Activated CD4-positive, alpha-beta T cell treated with anti-CD3 and anti-CD28 coated beads, Interleukin-2, amount 10 ng/mL, durations not matched to agents 24 days and 14 days (primary cell): ENCODE measurements at places on chromosomes 7 and 10. TPM values are rescaled to one million over a fixed set of nuclear protein-coding genes. Genes with fewer than 3 reads are reported as not detected.

DNA sequence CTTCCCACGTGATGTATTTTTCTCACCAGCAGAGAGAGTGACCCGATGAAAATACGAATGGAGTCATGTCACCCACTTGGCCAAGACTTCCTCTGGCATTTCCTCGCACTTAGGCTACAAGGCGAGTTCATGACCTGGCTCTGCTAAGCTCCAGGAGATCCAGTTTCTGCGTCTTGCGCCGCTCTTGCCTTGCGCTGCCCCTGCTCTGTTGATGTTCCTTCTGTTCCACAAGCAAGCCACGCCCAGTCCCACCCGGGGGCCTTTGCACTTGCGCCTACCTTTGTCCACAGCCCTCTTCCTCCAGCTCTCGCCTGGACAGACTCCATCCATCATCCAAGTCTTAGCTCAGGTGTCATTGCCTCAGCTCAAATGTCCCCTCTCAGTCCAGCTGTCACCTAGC is 116.3 kb upstream of the SHH start:
- no peak overlapping the region for H3K27ac ChIP-seq
- no peak overlapping the region for H3K4me3 ChIP-seq
- no peaks in the 10 kb centered on the region for H3K4me1 ChIP-seq

- DNase-seq: no peak
- H3K27ac ChIP-seq: no peak overlapping the region
- H3K4me3 ChIP-seq: no peak overlapping the region
- no peaks in the 10 kb centered on the region for H3K27me3 ChIP-seq
- no peaks in the 10 kb centered on the region for H3K36me3 ChIP-seq
- peaks cover 3% of the 10 kb centered on the region for H3K4me1 ChIP-seq
Observed at GRCh38 chr10:83605783-83606630, 533.3 kb upstream of the GHITM start.

- H3K27me3 ChIP-seq: no peaks in the 10 kb centered on the region
- peaks cover 40% of the 10 kb centered on the region for H3K4me1 ChIP-seq
- peaks cover 4% of the 10 kb centered on the region for H3K36me3 ChIP-seq
- peak; percentile 70 for DNase-seq
- H3K27ac ChIP-seq: peak overlapping the region; percentile 67
Observed at GRCh38 chr10:35135861-35136260, 9.2 kb downstream of the CREM start.

GRCh38 chr10:21689881-21690280 is 155.8 kb downstream of the MLLT10 start:
- no peak for DNase-seq
- peaks cover 5% of the 10 kb centered on the region for H3K4me1 ChIP-seq
- H3K27ac ChIP-seq: no peak overlapping the region
- H3K27me3 ChIP-seq: no peaks in the 10 kb centered on the region
- peaks cover 25% of the 10 kb centered on the region for H3K36me3 ChIP-seq
- H3K4me3 ChIP-seq: no peak overlapping the region

GRCh38 chr10:86944031-86944419 is 13.4 kb downstream of the MMRN2 start:
- no peak overlapping the region for H3K27ac ChIP-seq
- no peaks in the 10 kb centered on the region for H3K36me3 ChIP-seq
- H3K27me3 ChIP-seq: peaks cover 8% of the 10 kb centered on the region
- peaks cover 2% of the 10 kb centered on the region for H3K4me1 ChIP-seq
- no peak overlapping the region for H3K4me3 ChIP-seq

PRKG1 gene
- not detected in 2 replicates for total RNA-seq

MRPS16 gene
- total RNA-seq: 164 TPM in 2 replicates

IQUB gene
- 0.05 TPM in 1 of 2 replicates, not detected in the other for total RNA-seq

REPIN1 gene
- 73.6 and 79.7 TPM in 2 replicates for total RNA-seq
